ENCODE measurements at places on chromosomes 5 and 9. TPM values are rescaled to one million over a fixed set of nuclear protein-coding genes. Genes with fewer than 3 reads are reported as not detected.

GRCh38 chr5:113294311-113295110 is 140.3 kb downstream of the TSSK1B start:
- peak; percentile 95 for DNase-seq

DNA sequence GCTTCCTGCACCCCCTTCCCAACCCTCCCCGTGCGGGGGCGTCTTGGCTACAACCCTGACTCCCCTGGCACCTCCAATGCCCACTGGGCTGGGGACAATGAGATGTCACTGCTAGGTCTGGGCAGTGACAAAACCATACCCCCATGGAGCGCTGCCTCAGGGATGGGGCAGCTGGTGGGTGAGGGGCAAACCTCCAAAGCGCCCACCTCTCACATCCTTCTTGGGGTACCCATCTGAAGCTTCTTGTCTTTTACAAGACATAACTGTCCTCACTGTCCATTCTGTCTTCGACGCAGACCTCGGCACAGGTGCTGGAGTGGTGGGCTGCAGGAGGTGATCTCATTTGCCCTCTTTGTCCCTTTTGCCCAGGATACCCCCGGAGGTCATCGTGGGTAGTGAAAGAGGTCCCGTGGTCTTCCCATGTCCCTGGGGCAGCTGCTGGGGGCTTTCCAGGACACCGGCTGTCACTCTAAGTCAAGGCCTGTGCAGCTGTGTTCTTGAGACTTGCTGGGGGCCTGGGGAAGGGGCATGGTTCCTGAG is 27.8 kb upstream of the CSF1R start:
- no peak for DNase-seq

DNA sequence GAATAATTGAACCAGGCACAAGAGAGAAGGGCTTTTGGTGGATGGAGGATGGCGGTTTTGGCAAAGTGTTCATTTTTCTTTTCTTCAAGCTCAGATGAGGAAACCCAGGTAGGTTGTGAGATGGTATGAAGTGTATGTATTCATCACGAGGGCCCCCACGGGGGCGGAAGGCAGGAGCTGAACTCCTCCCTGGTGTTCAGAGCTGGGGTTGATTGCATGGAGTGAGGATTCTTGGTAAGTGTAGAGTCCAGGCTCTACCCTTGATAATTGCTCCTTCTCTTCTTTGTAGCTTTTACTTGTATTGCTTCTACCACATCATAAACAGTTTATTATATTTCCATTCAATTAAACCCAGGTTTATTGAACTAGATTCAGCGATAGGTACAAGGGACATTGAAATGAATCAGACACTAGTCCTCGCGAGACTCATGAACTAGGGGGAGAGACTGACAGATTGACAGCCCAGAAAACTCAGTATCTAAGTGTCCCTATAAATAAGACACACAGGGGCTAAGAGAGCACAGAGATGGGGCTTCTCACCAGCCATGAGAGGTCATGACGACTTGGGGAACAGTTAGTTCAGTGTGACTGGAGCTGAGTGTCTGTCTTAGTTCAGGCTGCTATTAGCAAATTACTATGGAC is 116.7 kb upstream of the KLF4 start:
- DNase-seq = no peak

- DNase-seq = no peak
These were observed 18.1 kb upstream of the TNC start for GRCh38 chr9:115135821-115136778.

- DNase-seq = no peak
These were observed 18.9 kb downstream of the MRPS30 start for GRCh38 chr5:44827681-44828080.

GRCh38 chr9:93955111-93955980 is at the start of gene BARX1:
BARX1 (minus strand) TSS chr9:93955355; CDS start chr9:93955146, 209 bp downstream.
- DNase-seq = no peak

GRCh38 chr9:129649726-129650679 is 8.1 kb upstream of the ASB6 start:
- no peak for DNase-seq

DNA sequence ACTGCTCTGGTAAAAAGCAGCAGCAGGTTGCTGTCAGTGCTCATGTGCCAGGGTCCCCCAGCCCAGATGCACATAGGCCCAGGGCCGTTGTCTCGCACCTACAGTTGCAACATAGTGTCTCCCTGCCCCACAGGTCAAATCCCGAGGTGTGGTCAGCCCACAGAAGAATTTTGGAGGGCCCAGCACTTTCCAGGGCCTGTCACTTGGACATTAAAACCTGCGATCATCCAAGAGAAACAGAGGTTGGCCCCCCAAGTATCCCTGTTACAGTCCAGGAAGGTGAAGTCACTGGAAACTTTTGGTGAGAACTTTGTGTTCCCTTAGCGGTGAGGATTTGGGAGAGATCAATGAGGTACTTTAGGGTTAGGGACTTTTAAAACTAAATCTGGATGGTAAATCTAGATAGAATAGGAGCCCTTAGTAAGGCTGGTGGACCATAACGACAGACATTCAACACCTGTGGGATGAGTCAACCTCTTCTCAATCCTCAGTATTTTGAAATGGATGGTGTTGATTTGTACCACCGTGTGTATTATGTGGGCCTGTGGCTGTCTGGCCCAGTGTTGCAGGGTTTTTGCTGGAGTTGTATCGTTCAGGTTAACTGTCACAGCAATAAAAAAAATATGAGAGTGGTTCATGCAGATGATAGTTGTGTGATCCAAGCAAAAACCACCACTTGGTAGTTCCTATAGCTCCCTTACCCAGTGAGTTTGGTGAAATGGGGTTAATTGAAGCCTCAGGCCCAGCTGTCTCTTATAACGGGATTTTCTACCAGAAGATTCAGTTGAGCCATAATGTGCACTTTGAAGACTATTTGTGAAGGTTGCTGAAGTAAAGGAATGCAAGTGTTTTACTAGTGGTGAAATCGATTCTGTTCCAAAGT is 19.2 kb downstream of the OR2S2 start:
- no peak for DNase-seq

GRCh38 chr9:88379352-88379751 is 8.9 kb upstream of the SPIN1 start:
- DNase-seq = no peak

DNA sequence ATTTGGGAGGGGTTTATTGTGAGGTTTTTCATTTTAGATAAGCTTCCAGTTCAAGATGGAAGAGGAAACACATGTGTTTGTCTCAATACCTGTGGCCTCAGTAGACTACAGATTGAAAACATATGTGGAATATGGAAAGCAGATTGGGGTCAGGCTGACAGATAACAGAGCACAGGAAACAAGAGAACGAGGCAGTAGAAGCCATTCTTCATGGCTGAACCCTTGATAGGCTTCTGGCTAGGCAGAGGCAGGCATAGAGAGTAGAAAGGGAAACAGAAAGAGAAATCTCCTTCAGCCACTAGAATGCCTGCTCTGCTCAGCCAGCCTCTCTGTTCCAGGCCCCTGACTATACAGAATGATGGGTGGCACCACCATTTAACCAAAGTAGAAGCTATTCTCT is 152.5 kb downstream of the MUSK start:
- DNase-seq = no peak

DNA sequence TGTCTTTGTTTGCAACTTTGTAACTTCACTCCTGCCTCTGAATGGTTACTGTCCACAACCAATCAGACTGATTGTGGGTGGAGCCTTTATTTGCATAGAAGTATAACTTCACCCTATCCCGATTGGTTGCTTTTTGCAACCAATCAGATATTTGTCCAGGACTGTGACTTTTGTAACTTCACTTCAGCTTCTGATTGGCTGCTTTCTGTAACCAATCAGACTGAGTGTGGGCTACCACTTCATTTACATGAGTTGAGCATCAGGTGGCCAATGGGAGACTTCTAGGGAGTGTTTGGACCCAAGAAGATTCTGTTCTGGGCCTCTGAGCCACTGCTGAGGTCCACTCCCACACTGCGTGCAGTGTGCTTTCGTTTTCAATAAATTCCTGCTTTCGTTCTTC is 1810.7 kb upstream of the CDH6 start:
- no peak for DNase-seq

DNA sequence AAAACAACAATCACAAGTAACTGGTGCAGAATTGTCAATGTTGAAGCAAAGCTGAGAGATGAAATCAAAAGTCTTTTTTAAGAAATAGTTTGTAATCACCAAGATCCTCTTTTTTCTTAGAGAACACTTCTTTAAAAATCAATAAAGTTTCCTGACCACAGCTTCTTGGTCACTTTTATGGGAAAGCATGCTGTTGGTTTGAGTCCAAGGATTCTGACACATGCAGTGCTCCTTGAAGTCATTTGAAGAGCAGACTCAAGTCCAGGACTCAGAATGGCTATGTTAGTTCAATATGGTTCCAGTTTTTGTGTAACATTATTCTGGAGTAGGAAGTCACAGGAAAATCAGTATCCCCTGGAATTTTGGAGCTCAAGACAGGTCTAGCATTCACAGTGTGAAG is 480.6 kb downstream of the NR2F1-AS1 start:
- no peak for DNase-seq

DNA sequence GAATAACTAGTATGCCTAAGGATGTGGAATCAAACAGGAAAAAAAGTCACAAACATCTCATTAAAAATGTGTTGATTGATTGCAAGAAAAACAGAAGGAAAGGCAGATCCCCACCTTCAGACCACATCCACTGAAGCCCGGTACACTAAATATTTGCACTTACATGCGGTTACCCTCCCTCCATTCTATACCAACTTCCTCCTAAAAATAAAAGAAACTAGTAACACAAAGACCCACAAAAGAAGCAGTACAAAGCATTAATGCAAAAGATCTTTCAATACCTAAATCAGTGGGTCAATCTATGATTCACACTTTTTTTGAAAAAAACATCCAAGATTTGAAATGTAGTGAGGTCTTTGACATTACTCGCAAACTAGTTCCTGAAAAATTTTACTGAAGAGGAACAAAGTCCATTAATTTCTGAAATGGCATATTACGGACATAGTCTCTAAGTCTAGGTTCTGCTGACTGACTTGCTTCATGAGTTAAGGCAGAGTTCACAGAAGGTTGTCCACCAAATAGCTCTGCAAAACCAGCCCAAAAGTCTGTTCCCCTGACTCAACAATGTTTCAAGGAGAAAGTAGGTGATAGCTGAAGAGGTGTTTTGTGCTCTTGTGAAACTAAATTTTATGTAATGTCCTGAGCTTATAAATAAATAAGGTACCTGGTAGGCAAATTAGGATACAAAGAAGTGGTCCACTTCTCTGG is 100.7 kb downstream of the PAM start:
- no peak for DNase-seq

SLC6A19 gene
- total RNA-seq = 0.09 TPM

DNA sequence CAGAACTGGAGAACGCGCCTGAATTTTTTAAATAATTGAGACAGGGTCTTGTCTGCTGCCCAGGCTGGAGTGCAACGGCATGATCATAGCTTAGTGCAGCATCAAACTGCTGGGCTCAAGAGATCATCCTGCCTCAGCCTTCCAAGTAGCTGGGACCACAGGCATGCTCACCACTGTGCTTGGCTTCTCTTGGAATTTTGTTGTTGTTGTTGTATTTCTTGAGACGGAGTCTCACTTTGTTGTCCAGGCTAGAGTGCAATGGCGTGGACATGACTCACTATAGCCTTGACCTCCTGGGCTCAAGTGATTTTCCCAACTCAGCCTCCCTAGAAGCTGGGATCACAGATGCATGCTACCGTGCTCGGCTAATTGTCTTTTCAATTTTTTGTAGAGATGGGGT is 58.4 kb upstream of the DAB2IP start:
- no peak for DNase-seq

- no peak for DNase-seq
These were observed 38.7 kb upstream of the UBTD2 start for GRCh38 chr5:172322028-172322965.

DNA sequence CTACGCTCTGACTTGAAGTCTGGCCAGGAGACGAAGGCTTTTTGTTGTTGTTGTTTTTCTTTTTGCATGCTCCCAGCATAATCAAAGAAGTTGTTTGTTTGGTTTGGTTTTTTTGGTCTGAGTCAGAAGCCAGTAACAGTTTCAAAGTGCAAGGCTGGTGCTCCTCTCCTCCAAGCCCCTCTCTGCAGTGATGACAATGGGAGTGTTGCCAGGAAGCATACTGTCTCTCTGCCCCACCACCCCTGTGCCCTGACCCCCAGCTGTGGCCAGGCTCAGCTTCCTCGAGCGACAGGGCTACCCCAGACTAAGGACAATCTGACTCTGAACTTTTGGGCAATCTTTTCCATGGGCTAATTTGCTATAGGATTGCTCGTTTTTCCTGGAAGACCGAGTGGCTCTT is 173.8 kb upstream of the PITX1 start:
- no peak for DNase-seq

DNA sequence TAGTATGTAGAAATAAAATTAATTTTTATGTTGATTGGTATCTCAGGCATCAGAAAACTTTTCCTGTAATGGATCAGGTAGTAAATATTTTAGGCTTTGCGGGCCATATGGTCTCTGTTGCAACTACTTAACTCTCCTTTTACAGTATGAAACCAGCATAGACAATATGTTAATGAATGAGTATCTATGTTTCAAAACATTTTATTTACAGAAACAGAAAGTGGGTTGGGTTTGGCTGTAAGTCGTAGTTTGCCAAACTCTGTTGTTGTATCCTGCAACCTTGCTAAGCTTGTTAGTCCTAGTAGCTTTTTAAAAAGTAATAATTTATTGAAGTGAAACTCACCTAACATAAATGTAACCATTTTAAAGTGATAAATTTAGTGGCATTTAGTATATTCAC is 132.1 kb downstream of the NR3C1 start:
- DNase-seq = no peak

IFNA21 gene
- total RNA-seq = not detected

- DNase-seq = no peak
These were observed 87.2 kb downstream of the TMEM232 start for GRCh38 chr5:110638970-110639902.

DEPDC1B gene
- total RNA-seq = 9.8 TPM

Data from sciatic nerve (tissue), 2 donors.